ENCODE measurements at places on chromosomes 3 and 15.
A peak's percentile ranks its signal among the peaks of the same experiment; 100 is the strongest.

GRCh38 chr15:76987896-76988860 is 6.7 kb upstream of the PSTPIP1 start:
- peak; percentile 85 for DNase-seq

GRCh38 chr15:69828181-69828828 is 269.4 kb downstream of the TLE3 start:
- no peak for DNase-seq

DNA sequence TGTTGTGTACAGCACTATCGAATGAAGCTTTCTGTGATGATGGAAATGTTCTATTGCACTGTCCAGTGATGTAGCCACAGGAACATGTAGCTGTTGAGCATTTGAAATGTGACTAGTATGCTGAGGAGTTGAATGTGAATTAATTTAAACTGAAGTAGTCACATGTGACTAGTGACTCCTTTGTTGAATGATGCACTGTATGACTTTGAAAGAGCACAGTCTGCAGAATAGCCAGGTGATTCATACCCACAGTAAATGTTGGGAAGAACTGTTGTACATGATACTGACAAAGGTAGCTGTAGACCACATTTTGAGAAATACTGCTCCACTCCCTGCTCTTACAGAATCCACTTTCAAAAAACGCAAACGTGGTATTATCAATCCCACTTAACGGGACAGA is 34.0 kb upstream of the ACTL6A start:
- no peak for DNase-seq

- no peak for DNase-seq
Observed at GRCh38 chr3:47359323-47359722, 21.5 kb upstream of the PTPN23 start.

- DNase-seq = no peak
Observed at GRCh38 chr3:107994956-107995715, 95.7 kb downstream of the CD47 start.

GRCh38 chr3:71461114-71461513 is 122.4 kb downstream of the FOXP1 start:
- DNase-seq = no peak

GRCh38 chr3:50322386-50323091 is at the start of gene HYAL2:
Gene HYAL2 (minus strand): TSS chr3:50322745. CDS start chr3:50320489, 2,256 bp downstream.
- no peak for DNase-seq

- no peak for DNase-seq
Observed at GRCh38 chr3:175980486-175981090, 1121.5 kb downstream of the NAALADL2 start.

GRCh38 chr3:65781594-65781993 is 257.1 kb downstream of the MAGI1 start:
- DNase-seq = no peak

GRCh38 chr3:19427422-19428149 is 279.3 kb downstream of the KCNH8 start:
- no peak for DNase-seq

DNA sequence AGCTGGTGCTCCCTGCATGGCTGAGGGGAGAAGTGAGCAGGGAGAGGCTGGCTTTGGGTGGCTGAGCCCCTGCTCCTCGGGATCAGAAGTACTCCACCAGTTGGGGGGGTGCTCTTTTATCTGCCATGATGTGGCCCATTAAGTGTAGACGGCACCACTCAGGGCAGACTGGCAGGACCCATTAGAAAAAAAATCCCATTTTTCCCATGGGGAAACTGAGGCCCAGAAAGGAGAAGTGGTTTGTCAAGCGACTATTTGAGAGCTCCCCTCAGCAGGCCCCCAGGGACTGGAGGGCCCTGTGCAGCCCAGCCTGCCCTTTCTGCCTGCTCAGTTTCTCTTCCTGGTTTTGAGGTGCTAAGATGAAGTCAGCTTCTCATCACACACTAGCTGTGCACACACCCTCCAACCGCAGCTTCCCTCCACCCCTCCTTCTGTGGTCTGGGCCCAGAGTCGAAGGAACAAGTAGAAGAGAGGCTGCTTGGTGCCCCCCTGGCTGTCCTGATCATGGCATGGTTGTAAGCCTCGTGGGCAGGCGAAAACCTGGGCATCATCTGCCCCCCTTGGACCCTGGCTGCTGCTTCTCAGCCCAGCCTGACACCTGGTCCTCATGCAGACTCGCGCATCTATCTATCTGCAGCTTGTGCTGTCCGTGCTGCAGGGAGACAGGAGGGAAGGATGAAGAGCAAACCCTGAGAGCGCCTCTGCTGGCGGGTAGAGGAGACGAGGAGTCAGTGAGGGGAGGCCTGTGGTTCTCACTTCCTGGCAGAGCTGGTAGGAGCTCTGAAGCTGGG is 5.6 kb downstream of the CSK start:
- peak; percentile 82 for DNase-seq

- DNase-seq = no peak
Observed at GRCh38 chr15:44595246-44595645, 58.3 kb downstream of the EIF3J start.

- DNase-seq = no peak
Observed at GRCh38 chr3:105459566-105460290, 93.0 kb downstream of the ALCAM start.

- DNase-seq = no peak
Observed at GRCh38 chr3:105013657-105014056, 353.1 kb upstream of the ALCAM start.

GRCh38 chr15:99734575-99734974 is 1.3 kb upstream of the LYSMD4 start:
- DNase-seq = no peak

GRCh38 chr15:79257454-79257853 is 25.1 kb upstream of the ANKRD34C start:
- DNase-seq = no peak

DNA sequence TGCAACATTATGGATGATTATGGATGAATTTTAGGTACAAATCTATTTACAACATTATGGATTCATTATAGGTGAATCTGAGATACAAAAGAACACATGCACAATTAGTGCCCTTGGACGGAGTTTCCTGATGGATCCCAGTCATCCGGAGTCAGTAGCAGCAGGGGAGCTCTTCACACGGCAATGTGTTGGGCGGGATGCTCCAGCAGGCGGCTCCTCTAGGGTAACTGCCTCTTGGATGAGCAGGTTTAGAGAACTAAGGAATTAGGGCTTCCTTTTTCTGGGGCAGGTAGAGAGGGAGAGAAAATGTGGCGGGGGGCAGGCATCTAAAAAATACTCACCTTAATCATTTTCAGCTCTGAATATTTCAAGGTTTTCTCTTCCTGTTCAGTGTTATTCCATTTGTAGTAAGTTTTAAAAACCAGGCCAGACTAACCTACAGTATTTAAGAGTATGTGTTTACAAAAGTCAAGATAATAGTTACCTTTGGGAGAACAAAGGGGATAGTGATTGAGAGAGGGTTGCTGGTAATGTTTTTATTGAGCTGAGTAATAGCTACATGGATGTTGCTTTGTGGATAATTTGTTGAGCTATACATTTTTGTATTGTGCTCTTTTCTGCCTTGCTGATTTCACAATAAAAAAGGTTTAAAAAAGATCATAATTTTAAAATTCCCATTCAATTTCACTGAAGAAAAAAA is 27.4 kb upstream of the GOLM2 start:
- no peak for DNase-seq

DNA sequence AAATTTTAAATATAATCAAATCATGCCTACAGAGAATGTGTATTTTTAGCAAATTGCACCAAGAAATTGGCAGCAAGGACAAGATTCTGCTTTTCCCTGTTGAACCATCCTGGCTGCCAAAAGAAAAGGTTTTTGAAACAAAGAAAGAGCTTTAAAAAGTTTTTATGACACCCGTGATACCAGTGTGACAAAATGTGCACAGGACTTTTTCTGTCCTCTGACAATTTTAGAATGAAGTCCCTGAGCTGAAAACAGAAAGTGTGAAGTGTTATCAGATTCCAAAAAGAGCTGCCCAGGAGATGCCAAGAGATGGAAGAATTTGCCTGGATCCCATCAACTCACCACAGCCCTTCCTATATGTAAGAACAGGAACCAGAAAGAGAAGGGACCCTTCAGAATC is 33.2 kb upstream of the TMC3 start:
- no peak for DNase-seq

DNA sequence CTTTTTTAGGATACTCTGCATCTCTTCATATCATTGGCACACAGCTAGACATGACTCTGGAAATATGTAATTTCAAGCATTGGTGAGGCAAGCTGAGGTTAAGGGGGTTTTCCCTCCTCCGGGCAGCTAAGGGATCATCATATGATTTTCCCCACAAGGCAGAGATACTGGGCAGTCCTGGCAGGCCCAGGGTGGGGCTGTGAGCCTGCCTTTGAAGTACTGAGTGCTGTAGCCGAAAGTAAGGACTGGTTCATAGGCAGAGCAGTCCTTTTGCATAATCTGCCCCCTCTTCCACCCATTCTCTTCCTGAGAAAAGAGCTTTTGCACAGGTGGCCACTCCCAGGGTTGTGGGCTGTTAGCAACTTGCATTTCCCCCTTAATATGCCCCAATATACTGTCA is 168.8 kb upstream of the MANF start:
- no peak for DNase-seq

DNA sequence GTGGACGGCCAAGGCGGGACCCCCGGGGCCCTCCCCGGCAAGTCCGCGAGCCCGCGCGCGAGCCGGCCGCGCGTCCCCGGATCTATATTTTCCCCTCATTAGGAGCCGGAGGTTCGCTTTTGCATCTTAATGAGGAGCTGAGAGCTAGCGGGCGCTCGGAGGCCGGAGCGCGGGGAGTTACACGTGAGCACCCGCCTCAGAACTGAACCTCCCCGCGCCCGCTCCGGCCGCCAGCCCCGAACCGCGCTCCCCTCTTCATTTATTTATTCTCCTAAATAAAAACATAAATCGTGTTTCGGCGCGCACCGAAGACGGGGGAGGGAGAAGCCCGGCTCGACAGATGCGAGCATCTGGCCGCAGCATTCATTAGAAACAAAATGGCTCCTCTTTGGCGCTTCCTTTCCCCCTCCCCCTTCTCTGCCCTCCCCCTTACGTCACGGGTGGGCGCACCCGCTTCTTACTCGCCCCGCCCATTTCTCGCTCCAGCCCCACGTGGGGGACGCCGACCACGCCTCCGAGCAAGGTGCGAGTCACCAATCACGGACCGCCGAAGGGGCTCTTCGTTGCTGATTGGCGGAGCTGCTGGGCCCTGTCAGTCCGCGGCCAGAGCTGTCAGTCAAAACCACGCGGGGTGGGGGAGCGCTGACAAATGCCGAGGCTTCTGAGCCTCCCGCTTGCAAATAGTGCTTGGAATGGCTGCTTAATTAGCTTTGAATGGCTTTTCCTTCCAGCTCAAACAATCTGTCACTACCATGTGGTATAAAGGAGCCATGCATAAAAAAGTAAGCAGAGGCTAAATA is 1.6 kb upstream of the TLE3 start:
- DNase-seq = peak; percentile 99

GRCh38 chr15:55007561-55007960 is 189.2 kb downstream of the RSL24D1 start:
- no peak for DNase-seq

DNA sequence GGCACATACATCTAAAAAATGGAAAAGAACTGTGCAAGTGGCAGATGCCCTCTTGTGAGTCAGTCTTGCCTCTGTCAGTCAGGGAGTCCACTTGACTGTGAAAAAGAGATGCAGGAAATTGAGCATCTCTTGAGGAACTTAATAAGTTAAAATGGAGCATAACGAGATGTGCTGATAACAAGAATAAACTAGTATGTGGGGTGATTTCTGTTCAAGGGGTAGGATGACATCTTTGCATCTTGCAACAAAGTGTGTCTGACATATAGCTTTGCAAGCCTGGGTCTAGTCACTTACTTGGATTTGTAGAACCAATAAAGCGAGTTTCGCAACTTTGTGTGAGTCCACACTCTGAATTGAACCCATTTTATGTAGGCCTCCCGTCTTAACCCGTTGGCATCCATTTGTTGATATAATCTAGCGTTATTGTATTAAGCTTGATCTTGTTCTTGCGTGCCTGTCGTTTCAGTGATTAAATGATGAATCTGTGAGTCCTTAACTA is 2.2 kb downstream of the USP3 start:
- DNase-seq = no peak

- no peak for DNase-seq
Observed at GRCh38 chr15:26223720-26224119, 360.6 kb upstream of the ATP10A start.

- DNase-seq = no peak
Observed at GRCh38 chr3:24198728-24199127, 253.6 kb downstream of the NR1D2 start.

- DNase-seq = no peak
Observed at GRCh38 chr3:64911138-64911537, 223.3 kb upstream of the ADAMTS9 start.

DNA sequence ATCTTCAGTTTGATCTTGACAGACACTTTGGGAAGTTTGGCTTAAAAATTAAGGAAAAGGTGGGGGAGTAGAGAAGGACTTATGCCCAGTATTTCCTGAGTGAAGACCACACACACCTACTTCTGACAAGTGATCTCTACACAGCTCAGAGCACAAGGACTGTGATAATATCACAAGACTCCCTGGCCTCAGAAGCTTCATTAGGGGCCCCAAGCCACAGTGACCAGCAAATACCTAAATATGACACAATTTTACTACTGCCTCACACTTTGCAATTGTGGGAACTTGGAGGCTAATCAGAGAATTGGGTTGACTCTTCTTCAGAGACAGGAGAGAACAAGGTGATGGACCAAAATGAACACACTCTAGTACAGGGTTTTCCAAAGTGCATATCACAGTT is 2.6 kb downstream of the ILDR1 start:
- no peak for DNase-seq

GRCh38 chr15:38714309-38715072 is 149.9 kb upstream of the RASGRP1 start:
- DNase-seq = no peak

- DNase-seq = no peak
Observed at GRCh38 chr3:52091586-52092270, 35.4 kb upstream of the DUSP7 start.

DNA sequence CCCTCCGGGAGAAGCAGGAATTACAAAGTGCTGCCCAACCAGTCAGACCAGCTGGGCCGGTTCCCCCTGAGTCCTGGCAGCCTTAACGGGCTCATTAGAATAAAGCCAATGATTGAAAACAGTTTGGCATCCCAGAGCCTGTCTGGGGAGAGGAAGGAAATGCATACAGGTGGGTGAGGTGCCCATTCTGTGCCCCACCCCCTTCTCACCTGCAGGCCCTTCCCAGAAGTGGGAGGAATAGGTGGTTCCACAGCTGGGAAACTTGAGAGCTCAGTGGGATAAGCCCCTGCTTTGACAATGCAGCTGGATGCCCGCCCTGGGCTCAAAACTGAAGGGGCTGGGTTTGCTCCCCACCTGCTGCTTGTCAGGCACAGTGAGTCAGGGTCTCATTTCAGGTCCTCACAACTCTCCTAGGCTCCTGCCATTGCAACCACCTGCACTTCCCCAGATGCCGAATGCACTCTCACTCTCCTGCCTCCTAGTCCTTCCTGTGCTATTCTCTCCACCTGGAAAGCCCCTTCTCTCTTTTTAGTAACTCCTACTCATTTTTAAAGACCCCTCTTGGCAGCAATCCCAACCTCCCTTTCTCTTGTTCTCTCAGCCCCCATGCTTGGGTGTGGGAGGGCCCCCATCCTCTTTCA is 5.5 kb upstream of the BUB1B start:
- no peak for DNase-seq

GRCh38 chr3:9903238-9903624 is 583 bp downstream of the IL17RE start:
- no peak for DNase-seq

- no peak for DNase-seq
Observed at GRCh38 chr3:150414959-150415358, 6.9 kb downstream of the TSC22D2 start.

- DNase-seq = no peak
Observed at GRCh38 chr15:56428821-56429458, 36.0 kb downstream of the MNS1 start.

GRCh38 chr3:72690629-72691028 is 157.6 kb downstream of the SHQ1 start:
- no peak for DNase-seq

GRCh38 chr3:124587053-124587408 is 143.2 kb upstream of the UMPS start:
- no peak for DNase-seq

All from stimulated activated CD8-positive, alpha-beta memory T cell treated with anti-CD3 and anti-CD28 coated beads, Interleukin-7, amount 100 ng/mL, for 48 hours (primary cell).